SK-N-SH treated with all-trans-retinoic acid at 6 μM for 48 hours (cell line): ENCODE measurements at places on chromosomes 4 and X.

- ATAC-seq, result peak; percentile 63
Measured at GRCh38 chrX:63275127-63275526, 76.0 kb downstream of the SPIN4 start.

- ATAC-seq, result no peak
Measured at GRCh38 chr4:2511645-2512131, 24.8 kb upstream of the FAM193A start.

- no peak for ATAC-seq
Measured at GRCh38 chr4:2459589-2460349, 9.1 kb upstream of the RNF4 start.

- ATAC-seq, result no peak
Measured at GRCh38 chr4:127134490-127134889, 498.3 kb upstream of the INTU start.

GRCh38 chr4:41874873-41875272 lies 60.4 kb upstream of the TMEM33 start:
- no peak for ATAC-seq

- no peak for ATAC-seq
Measured at GRCh38 chrX:148681605-148682004, 181.2 kb downstream of the AFF2 start.

- ATAC-seq, result peak; percentile 77
Measured at GRCh38 chr4:38062088-38062775, 102.0 kb downstream of the PTTG2 start.

GRCh38 chrX:112839856-112840255 lies 775 bp downstream of the AMOT start:
- no peak for ATAC-seq

DNA sequence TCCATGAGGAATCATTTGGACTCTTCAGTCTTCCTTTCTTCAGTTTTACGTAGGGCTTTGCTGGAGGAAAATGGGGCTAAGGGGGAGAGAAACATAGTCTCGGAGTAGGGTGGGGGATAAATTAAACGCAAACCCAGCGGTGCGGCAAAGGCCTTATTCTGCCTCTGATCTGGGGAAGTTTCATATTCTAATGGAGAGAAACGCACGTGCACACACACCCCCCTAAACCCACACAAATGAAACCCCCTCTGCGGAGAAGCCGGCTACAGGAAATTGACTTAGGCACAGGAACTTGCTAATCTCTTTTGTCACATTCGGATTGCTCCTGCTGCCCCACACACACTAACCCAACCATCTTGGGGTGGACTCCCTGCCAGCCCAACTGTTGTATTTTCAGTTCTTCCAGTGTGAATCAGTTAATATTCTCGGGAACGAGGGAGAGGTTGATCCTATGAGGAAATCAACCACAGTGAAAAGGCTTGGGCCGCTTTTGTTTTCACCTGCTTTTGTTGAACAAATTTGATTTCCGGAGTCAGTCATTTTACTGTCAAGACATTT lies at the start of gene RHOH:
Gene RHOH, plus strand, starts transcription at position 308 of the 558 bp plus-strand sequence. CDS start 46,356 bp downstream, outside the sequence.
- no peak for ATAC-seq

DNA sequence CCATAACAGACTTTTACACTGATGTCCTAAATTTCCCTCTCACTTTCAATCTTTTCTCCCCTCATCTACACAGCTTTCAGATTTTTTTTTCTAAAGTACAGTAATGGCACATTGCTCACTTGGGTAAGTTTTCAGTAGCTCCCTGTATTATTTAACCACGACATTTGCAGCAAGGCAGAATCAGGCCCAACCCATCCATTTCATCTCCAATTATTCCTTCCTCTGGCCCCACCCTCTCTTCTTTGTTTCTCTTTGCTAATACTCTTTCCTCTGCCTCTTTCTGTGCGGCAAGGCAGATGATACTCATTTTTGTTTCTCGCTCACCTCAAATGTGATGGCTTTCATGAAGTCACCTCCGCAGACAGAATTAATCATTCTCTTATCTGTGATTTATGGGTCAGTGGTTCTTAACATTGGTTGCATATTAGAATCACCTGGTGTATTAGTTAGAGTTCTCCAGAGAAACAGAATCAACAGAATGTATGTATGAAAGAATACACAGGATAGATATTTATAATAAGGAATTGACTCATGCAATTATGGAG lies 43.4 kb upstream of the GATB start:
- no peak for ATAC-seq

DNA sequence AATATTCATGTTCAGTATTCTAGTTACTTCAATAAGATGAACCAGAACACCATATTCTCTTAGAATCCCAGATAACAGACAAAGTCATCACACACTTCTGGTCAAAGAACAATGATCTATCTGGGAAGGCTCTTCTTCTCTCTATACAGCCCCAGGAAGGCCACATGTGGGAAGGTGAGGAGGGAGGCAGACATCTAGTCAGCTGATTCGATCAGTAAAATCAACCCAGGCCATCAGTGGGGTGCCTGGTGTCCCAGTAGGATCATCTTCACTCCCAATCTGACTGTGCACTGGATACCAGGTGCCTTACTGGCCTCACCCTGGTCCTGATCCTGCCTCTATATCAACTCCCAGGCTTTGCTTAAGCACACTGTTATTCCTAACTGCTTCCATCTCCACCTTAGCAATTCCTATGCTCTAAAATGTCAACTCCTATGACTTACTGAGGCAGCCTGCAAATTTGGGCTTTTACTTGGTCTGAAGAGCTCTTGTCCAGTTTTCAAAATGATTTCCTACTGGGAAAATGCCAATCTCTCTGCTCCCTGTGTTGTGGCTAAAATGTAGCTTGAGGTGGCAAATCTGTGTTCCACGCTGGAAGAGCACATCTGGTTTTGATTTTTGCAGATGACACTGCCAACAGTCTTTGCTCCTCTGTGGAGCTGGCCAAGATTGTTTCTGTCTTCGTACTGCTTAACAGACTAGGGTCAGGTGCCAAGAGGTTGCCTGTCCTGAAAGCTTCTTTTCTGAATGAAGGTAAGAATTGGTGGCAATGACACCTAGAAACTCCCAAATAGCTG lies 128.7 kb downstream of the MGST2 start:
- peak; percentile 95 for ATAC-seq

DNA sequence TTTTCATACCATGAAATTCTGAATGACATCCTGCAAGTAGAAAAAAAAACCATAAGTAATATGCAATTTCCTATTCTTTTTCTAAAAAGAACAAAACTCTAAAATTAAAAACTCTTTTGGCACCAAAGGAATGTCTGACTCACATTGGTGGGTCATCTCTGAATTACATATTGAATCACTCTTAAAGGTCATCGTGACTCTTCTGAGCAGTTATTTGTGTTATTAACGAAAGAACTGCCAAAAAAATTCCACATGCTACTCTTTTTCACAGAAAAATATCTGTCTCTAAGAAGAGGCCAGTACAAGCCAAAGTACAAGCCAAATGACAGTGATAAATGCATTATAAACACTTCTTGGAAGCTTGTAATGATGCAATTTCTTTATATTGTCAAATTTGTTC lies 282.2 kb downstream of the GUCY2F start:
- ATAC-seq, result no peak

GRCh38 chr4:47451657-47452056 lies 11.8 kb downstream of the COMMD8 start:
- no peak for ATAC-seq

GRCh38 chrX:17939724-17940123 lies 78.6 kb upstream of the RAI2 start:
- no peak for ATAC-seq

GRCh38 chrX:6228720-6229119 lies at the start of gene NLGN4X:
Gene NLGN4X (minus strand): TSS chrX:6228867. CDS start chrX:6151466, 77,401 bp downstream.
- no peak for ATAC-seq

DNA sequence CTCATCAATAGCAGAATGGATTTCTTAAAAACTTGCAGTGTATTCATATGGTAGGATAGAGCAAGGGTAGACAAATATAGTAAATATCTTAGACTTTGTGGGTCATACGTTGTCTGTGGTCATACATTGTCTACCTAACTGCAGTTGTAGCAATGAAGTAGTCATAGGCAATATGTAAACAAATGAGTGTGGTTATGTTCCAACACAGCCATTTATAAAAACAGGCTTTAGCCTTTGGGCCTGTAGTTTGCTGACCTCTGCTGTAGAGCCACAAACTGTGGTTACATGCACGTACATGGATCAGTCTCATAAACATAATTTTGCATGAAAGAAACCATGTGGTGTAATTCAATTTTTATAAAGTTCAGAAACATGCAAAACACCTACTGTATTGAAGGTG lies 98.9 kb downstream of the LARP1B start:
- no peak for ATAC-seq

DNA sequence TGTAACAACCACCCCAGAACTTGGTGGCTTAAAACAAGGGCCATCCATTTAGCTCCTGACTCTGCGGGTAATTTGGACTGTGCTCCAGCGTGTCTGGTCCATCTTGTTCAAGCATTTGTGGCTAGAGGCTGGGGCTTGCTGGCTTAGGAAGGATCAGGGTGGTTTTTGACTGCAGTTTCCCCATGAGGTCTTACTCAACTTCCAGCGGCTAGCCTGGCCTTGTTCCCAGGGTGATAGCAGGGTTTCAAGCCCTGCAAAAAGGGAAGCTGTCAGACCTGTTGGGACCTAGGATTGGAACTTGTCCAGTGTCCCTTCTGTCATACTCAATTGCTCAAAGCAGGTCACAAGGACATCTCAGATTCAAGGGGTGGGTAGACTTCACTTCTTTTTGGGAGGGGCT lies 205.9 kb downstream of the STIM2 start:
- ATAC-seq, result no peak

DNA sequence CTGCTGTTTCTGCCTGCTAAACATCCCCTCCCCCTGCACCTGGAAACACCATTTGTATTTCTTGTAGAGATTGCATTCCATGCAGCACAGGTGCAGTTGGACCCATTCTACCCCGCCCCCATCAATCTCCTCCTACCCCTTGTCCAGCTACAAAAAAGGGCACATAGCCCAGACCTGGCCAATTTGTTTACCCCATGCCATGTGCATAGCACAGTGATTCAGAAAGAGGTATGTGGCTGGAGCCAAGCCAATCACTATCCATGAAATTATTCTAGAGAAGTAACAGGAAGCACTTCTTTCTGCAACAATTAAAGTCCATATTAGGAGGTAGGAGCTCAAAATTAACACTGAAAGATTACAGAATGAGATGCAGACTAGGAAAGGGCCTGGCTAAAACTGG lies 20.2 kb upstream of the TMEM184C start:
- ATAC-seq, result peak; percentile 91

- ATAC-seq, result no peak
Measured at GRCh38 chr4:142242156-142242555, 603.9 kb downstream of the INPP4B start.
